ENCODE measurements at places on chromosomes 13 and 19.

- no peak for DNase-seq
Measured at GRCh38 chr13:74056801-74057542, 77.2 kb downstream of the KLF12 start.

DNA sequence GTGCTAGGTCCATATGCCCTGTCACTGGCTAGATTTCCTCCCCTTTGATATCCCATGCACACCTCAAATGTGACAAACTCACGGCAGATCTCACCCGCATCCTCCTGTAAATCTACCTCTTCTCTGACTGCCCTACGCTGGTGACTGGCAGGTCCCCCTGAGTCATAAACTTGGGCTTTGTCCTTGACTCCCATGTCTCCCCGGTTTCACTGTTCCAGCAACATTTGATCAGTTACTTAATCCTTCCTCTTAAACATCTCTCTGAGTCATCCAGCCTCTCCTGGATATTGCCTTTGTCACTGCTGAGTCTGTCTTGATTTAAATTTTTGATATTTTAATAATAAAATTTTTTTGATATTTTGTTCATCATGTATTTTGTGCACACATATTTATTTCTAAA, 26.5 kb downstream of the FAM216B start:
- no peak for DNase-seq

- no peak for DNase-seq
Measured at GRCh38 chr19:33147538-33147937, 15.6 kb downstream of the WDR88 start.

GRCh38 chr13:105346141-105346775, 1189.2 kb downstream of the EFNB2 start:
- no peak for DNase-seq

DNA sequence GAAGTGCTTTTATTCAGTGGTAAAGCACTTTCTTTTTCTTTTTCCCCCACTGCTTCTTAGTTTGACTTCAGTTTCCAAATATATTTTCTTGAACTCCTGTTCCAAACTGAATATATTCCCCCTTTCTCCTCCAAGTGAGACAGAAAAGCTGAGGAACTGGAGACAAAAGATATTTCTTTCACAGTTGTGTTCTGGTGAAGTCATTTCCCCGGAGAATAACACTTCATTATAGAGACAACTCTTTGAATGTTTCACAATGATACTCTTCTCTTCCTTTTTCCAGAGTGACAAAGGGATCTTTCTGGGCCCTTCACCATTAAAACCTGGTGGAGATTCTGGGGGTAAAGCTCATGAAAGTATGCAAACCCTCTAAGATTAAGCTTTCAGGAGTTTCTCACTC, 860.8 kb upstream of the SLITRK5 start:
- DNase-seq = no peak

- DNase-seq = no peak
Measured at GRCh38 chr13:109254274-109254673, 532.1 kb downstream of the IRS2 start.

DNA sequence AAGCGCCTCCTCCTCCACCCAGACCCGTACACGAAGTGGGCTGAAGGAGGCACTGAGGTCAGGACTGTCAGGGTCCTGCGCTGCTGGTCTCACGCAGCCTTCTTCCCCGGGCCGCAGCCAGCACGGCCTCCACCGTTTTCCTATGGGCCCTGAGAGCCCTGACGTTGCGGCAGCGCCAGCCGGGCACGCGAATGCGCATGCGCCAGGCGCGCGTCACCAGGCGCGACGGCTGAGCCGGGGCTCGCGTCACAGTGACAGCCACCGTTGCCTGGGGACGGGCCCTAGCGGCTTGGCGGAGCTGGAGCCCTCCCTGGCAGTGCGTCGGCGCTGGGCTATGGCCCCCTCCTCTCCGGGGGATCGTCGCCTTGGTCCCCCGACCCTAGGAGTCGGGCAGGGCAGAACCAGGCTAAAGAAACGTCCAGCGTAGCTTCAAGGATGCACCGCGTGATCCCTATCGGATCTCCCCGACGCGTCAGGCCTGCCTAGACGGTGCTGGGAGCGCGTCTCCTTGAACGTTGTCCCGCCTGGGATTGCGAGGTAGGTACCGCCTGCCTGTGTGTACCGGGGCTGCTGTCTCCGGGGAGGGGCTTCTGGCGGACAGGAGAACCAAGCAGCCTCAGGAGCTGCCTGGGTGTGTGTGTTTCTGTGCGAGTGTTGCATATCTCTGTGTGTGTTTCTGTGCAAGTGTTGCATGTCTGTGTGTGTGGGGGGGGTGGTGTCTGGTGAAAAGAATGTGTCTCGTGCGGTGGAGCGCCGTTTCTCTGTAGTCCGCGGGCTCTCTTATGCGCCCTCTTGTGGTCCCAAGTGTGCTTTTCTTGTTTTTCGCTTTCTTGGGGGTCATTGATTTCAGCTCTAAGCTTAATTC, 43.2 kb downstream of the ZNF571 start:
- DNase-seq = no peak

- no peak for DNase-seq
Measured at GRCh38 chr19:29609636-29610035, 3.6 kb downstream of the POP4 start.

GRCh38 chr19:30447553-30447870, 75.3 kb downstream of the ZNF536 start:
- no peak for DNase-seq

DNA sequence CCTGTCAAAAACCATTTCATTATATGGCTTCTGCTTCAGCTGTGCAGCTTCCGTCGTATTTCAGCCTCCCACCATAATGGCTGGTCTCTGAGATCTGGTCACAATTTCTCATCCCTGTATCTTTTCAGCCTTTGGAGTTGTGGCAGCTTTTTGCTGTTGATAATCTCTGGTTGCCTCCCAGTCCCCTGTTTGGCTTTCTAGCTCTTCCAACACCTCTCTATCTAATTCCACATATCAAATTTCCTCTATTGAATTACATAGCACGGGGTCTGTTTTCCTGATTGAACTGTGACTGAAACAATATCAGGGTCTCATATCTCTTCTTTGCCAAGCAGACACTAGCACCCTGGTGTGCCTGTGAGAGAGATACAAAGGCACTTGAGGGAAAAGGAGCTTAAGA, 222.1 kb upstream of the OBI1 start:
- DNase-seq = no peak

- no peak for DNase-seq
Measured at GRCh38 chr13:45508776-45509175, 44.0 kb downstream of the COG3 start.

DNA sequence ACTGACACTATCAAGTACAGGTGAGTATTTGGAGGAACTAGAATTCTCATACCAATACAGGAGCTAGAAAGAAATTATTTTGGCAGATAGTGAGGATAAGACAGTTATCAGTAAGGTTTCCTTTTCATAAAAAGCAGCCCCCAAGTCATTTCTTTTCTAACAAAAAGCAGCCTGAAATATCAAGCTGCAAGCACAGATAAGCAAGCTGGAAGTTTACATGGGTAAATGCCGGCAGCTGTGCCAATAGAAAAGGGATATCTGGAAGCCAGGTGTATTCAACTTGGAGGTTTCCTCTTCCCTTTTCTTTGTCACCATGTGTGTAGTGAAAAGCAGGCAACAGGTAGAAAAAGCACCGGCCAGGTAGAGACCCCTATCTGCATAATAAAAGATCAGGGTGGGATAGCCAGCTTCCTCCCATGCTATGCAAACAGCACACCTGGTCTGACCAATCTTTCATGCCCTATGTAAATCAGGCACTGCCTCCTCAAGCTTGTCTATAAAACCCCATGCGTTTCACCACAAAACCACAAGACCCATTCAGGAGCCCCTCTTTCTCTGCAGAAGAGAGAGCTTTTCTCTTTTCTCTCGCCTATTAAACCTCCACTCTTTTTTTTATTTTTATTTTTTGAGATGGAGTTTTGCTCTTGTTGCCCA, 22.9 kb downstream of the CYP4F2 start:
- DNase-seq = no peak

- no peak for DNase-seq
Measured at GRCh38 chr13:63304497-63304896, 1888.8 kb upstream of the PCDH20 start.

DNA sequence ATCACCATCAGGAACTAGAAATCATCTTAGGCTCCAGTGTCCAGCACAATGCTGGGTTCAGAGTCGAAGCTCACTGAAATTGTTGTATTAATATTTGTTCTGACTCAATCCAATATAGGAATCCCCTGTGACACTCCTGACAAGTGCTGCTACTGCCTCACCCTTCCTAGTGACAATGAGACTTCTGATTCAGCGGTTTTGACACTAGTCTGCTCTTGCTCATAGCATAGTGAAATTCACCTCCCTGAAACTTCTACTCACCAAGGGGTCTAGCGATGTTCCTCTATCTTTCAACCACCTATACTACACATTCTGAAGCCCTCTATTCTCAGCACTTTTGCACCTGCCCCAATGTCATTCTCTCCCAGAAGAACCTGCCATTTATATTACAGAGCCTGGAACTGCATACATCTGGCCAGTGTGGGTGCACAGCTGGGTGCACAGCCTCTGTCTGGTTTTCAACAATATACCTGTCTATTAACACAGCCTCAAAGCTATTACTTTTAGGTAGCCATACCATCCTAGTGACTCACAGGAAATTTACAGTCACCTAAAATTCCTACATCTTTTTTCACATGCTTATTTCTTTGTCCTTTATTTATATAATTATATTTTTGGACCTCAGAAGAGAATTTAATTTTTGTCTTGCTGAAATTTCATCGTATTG, 88.3 kb downstream of the DOCK9 start:
- DNase-seq = no peak

- no peak for DNase-seq
Measured at GRCh38 chr13:30872685-30873461, 33.2 kb upstream of the MEDAG start.

DNA sequence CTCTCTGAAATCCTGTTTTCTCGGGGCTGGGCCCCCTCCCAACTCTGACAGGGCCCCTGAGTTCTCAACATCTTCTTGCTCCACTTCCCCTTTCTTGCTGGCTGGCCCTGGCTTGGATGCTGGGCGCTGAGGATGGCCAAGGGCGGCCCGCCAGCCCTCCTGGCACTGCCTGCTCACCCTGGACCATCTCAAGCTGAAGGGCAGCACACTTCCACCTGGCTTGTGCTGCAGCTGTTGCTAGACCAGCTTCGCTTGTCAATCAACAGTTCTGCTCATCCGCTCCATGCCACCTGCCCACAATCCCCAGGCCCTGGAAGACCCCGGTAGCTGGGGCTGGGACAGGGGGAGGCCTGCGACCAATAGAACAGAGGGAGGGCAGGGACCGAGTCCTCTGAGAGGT, 6.9 kb upstream of the GMIP start:
- no peak for DNase-seq

DNA sequence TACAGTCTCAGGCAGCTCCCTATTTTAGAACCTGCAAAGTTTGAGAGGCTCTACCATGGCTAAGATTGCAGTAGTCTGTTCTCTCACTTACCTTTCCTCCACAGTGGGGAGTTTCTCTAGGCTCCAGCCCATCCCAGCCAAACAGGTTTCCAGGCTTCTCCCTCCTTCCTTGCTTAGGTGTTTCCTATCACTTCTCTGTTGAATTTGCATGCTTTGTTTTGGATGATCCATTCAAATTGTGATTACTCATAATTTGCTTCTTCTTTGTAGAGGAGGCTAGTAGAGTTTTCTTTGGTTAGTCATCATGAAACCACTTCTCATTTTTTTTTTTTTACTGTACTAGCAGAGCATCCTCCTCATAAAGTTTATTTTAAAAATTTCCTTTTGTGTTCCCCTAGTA, 1242.2 kb upstream of the MIR17HG start:
- DNase-seq = peak; percentile 30

GRCh38 chr13:67977066-67977465, 746.9 kb upstream of the PCDH9 start:
- no peak for DNase-seq

GRCh38 chr19:42561512-42561911, 33.2 kb downstream of the CEACAM8 start:
- DNase-seq = no peak

DNA sequence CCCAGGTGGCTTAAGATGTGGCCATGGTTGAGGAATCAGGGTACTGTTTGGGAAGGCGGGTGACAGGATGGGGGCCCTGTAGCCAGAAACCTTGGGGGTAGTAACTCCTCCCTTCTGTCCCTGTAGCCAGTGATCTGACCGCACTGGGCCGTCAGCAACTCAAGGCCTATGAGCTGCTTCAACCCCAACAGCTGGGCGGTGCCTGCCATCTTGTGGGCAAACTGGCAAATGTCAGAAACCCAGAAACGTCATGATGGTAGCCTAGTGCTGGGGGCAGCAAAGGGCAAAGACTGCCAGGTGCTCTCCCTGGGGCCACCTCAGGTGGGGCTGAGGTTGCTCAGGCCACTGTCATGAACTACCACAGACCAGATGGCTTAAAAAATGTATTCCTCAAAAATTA, 3.5 kb downstream of the COPE start:
- no peak for DNase-seq

DNA sequence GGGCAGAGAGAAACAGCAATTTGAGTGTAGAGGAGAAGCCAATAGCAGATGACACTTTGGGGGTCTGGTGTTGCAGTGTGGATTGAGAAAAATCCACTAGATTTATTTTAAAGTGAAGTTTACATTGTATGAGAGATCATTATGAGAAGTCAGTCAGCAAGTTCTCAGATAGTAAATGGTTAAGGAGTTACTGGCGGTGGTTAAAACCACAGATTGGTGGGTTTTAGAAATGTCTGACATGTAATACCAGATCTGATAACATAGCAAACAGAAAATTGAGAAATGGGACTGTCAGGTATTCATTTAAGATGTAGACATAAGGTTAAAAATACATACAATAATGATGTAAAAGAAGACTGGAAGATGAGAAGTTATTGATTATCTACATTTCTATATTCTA, 7.2 kb downstream of the ABHD13 start:
- DNase-seq = no peak

DNA sequence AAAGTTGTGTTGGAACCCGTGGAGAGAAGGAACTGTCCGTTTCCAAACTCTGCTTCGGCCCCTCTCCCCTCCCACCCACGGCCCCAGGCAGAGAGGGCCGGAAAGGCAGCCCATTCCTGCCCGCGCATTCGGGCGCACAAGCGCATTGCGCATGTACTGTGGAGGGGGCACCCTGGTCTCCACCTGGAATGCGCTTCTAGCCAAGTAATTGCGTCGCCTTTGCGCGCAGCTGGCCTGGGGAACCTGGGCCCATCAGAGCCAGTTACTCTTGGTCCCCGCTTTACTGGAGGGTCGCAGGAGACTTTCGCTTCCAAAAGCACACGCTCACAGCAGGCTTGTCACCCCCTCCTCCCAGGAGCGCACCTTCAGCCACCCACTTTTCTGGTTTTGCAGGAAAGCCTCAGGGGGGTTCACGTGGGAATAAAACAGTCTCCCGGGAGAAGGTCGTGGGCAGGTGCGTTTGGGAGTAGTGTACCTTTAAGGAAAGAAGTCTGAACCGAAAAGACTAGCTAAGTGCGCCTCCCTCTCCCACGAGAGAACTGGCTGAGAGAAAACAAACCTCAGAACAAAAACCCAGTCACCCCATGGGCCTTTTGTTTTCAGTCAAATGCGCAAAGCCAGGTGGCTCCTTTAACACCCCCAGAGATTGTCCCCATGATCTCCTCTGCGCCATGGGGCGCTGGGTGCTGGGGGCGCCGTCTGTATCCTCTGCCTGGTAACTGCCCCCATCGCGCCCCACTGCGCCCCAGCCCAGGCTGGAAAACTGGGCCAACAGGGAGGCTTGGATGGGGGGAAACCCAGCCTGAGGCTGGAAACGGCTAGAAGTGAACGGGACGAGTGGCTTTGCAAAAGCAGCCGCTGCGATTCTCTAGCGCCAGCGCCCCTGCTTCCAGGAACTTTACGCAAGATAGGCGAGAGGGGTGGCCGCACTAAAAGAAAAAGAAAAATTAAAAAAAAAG, 28.5 kb downstream of the GSX1 start:
- DNase-seq = no peak

- DNase-seq = no peak
Measured at GRCh38 chr19:10412257-10412977, 7.9 kb upstream of the PDE4A start.

GRCh38 chr19:18488838-18489626, 32.8 kb downstream of the ELL start:
- DNase-seq = no peak
